Activated T-helper 2 cell treated with anti-CD3 and anti-CD28 coated beads, Interferon-gamma antibody, Interleukin-2, Interleukin-4, amounts not matched to agents 10 μg/mL and 5 μg/mL and 100 μg/mL, durations not matched to agents 14 hours and 24 hours and 36 hours (primary cell): ENCODE measurements at places on chromosomes 12 and 14. TPM values are rescaled to one million over a fixed set of nuclear protein-coding genes. Genes with fewer than 3 reads are reported as not detected.

DNA sequence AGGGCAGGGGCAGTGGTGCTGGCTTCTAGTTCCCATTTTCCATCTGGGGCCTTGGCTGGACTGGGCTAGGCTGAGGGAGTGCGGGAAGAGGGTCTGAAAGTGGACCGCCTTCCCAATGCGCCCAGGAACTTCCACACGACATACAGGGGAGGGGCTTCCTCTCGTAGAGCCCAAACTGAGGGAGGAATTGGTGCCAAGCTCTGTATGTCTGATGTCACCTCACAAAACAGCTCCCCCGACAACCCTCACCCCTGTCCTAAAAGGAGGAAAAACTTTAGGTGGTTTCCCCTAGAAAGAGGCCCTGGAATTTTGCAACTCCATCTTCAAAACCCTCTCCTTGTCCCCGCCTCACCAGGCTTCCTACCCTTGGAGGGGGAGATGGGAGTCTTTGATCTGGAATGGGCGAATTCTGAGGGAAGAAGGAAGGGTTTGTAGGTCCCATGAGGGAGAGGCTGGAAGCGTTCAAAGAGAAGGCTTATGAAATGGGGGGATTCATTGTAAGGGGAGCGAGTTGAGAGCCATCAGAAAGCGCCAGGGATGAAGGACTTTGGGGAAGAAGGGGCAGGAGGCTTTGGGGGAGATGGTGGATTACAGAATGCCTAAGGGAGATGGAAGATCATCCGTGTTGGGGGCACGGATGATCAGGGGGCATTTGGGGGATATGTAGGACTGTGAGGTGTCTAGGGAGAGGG, 844 bp downstream of the GLTP start:
- no peak for DNase-seq

DNA sequence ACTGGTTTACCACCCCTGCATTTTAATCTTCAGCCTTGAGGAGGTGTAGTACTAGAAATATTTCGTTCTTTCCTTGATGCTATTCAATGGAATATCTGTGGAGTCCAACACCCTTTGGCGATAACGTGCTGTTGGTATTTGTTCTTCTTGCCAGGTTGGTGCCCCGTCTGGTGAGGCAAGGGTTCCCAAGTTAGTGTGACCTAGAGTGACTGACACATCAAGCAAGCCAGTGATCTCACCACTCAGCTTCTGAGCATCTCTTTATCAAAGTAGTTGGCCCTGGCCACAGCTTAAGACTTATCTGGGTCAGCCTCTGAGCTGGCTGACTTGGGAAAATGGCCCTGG, 60.2 kb downstream of the PLXNC1 start:
- peak; percentile 23 for DNase-seq

- no peak for DNase-seq
Measured at GRCh38 chr14:74915826-74916225, 7.2 kb downstream of the RPS6KL1 start.

DNA sequence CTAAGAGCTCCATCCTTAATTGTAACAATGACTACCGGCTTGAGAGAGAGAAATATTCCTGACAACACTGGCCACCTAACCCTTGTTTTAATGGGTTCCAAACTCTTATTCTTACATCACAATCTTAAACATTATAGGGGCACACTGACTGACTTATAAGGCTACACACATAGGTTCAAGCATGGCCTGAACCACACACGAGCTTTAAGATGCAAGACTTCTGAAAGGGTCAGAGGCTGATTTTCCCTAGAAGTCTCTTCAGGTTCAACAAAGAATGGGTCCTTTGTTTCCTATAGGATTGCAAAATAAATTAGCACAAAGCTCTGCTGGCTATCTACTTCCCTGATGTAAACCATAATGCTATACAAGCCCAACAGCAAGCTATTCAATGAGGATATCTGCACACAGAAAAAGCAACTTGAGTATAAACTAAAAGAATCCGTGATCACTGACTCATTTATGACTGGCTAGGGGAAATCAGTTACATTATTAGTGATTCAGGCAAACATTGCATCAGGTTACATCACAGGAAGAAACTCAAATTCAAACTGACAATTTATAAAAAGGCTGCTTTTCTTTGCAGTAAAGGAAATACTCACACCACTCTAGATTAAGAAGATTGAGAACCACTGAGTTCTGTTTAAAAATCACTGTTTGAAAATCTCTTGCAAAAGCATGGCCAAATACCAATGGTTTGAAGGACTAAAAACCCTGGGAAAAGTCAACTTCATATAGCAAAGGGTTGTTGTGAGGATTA, 8.5 kb downstream of the BTG1 start:
- no peak for DNase-seq

The GPR68 gene
- 5.7 and 6.0 TPM in 2 replicates for total RNA-seq

DNA sequence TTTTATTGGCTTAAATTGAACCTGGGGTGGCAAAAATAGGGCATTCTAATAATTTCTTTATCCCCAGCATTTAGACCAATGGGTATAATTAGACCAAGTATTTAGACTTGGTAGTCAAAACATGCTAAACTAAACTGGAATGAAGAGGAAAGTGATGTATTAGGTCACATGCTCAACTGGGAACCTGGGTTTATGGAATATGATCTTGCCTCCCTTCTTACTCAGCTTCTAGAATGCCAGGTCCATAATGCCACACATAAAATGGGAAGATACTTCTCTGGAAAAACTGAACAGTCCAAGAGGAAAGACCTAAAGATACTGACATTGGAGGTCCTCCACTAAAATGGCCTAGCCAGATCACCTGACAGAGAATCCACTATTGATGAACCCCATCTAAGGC, 6.2 kb upstream of the BIN2 start:
- no peak for DNase-seq

GRCh38 chr14:34050606-34051005, 99.7 kb upstream of the EGLN3 start:
- DNase-seq = no peak

- no peak for DNase-seq
Measured at GRCh38 chr14:45426685-45427282, 173.8 kb upstream of the MIS18BP1 start.

GRCh38 chr14:57962325-57963035, 96.6 kb upstream of the SLC35F4 start:
- no peak for DNase-seq

GRCh38 chr12:121939186-121939585, 20.8 kb downstream of the CFAP251 start:
- DNase-seq = no peak

GRCh38 chr12:38689195-38689594, 216.2 kb downstream of the CPNE8 start:
- DNase-seq = no peak

The EFS gene
- not detected in 2 replicates for total RNA-seq

DNA sequence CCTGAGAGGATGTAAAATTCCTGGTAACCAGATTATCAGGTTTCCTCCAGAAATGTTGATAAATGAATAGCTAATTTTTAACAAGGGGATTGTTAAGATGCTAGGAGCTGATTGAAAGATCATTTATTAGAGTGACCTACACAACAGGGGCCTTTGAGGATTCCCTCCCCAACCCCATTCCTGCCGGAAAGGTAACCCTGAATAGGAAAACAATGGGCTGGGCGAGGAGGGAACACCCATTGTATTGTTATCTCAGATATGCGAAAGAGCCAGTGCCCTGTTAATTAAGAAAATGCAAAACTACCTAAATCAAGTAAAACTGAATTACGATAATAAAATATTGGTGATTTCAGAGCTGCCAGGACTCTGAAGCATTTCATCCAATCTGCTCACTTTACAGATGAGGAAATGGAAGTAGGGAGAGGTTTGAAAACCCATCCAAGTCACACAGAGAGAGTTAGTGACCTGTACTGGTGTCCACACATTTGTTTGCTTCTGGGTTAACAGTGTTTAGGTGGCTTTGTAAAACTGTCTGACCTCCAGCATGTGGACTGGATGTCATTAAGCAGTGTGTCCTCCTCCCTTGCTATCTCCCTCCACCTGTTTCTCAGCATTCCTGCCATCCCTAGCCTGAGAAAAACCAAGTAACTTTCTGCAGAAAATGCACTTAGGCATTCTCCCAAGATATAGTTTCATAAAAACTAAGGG, 214.8 kb downstream of the TTC6 start:
- no peak for DNase-seq

- no peak for DNase-seq
Measured at GRCh38 chr14:89621791-89622638, 205.0 kb upstream of the FOXN3 start.

DNA sequence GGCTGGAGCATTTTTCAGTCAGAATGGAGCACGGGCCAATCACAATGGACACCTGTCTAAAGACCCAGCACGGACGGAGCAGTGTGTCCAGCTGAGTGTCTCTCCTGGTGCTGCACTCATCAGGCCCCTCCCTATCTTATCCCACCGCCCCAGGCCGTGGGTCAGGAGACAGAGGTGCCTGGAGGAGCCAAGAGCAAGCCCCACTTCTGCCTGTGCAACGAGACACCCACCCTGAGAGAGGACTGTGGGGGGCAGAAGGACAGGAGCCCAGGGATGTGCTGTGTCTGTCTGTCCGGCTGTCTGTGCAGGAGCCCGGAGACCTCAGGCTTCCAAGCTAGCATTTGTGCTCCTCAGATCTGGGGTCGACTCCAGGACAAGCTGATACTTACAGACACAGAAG, 69.6 kb upstream of the SFSWAP start:
- DNase-seq = no peak

DNA sequence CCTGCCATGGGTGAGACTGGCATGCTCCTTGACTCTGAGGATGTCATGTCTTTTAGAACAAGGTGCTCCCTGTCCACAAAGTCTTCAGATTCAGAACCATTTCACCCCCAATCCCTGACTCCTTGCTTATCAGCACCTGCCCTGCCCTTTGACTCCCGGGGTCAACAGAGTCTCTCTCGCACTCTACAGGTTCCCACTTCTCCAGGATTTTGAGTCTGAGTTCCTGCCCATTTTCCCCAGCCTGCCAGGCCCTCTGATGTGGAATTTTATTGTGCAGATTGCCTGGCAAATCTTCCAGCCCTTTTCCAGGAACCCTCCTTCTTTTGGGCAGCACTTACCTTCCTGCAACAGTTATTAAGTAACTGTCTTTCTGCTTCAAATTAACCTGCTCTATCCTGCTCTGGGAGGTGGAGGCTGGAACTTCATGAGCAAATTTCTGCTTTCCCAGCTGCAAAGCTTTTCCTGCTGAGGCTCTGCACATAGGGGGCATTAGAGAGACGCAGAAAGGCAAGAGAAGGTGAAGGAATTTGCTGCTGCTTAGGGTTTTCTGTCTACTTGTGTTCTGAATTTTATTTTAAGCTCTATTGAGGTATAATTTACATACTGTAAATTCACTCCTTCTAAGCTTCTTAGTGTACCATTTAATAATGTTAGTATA, 259.1 kb downstream of the PCNX1 start:
- no peak for DNase-seq

The OR6C68 gene
- not detected in 2 replicates for total RNA-seq

The INHBC gene
- 0.14 TPM in 2 replicates for total RNA-seq

DNA sequence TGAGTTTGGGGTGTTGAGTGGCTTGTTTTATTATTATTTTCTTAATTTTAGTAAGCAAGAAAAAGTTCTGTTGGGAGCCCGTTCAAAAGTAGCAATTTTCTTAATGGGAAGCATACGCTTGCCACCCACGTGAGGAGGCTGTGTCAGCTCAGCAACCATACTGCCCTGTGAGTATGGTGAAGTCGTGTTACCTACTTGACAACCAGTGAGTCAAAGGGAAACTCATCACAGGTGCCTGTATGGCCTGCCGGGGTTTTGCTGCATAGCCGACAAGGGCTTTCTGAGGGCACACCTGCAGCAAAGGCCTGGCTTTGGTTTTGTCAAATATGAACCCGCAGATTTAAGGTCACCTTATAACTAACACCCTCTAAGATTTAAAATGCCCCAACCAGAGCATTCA, 31.1 kb downstream of the PITPNM2 start:
- DNase-seq = peak; percentile 31

DNA sequence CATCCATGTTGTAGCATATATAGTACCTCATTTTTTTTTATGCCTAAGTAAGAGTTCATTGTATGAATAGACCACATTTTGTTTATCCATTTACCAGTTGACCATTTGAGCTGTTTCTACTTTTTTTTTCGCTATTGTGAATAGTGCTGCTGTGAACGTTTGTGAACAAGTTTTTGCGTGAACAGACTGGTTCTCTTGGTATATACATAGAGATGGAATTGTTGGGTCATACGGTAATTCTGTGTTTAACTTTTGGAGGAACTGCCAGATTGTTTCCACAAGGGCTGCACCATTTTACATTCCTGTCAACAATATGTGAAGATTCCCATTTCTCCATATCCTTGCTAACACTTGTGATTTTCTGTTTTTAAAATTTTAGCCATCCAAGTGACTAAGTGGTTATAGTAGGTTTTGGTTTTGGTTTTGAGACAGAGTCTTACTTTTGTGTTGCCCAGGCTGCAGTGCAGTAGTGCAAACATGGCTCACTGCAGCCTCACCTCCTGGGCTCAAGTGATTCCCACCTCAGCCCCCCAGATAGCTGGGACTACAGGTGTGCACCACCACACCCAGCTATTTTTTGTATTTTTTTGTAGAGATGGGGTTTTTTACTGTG, 68.3 kb upstream of the AMN start:
- no peak for DNase-seq

GRCh38 chr14:99183311-99183710, 88.7 kb downstream of the BCL11B start:
- DNase-seq = no peak

The TTC6 gene
- total RNA-seq = not detected in 2 replicates

- no peak for DNase-seq
Measured at GRCh38 chr12:79566452-79567174, 124.2 kb downstream of the PAWR start.

GRCh38 chr12:54201001-54201794, 12.4 kb upstream of the SMUG1 start:
- DNase-seq = peak; percentile 53

DNA sequence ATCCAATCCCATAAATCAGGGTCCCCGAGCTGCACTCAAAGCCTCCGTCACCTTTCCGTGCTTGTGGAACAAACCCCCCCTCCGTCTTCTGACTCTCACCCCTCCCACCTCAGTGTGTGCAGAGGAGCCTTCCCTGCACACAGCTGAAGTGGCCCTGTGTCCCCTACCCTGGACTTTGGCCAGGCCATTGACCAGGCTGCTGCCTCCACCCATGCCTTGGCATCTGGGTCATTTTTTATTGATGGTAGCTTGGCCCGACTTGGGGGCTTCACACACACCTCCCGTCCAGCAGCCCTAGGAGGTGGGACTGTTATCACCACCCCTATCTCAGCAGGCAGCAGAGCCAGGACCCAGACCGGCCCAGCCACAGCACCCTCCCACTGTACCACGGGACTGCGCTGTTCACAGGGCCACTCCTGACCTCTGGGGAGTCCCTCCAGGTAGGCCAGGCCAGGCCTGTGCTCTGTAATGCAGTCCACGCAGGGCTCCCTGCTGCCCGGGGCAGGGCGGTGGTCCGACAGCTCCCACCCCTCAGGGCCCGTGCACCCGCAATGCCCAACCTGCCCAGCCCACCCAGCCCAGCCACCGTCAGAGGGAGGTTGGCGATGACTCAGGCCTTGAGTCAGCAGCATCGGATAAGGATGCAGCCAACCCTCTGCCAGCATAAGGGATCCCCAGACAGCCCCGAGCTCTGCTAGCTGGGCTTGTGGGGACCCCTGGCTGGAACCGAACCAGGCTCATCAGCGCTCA, 9.2 kb upstream of the INF2 start:
- no peak for DNase-seq

The KRT75 gene
- total RNA-seq = not detected in 2 replicates

GRCh38 chr14:33555710-33556350, 395.0 kb downstream of the EGLN3 start:
- no peak for DNase-seq
